Lower leg skin (tissue), 4 donors: ENCODE measurements at places on chromosomes 3 and 15.
A peak's percentile ranks its signal among the peaks of the same experiment; 100 is the strongest.

DNA sequence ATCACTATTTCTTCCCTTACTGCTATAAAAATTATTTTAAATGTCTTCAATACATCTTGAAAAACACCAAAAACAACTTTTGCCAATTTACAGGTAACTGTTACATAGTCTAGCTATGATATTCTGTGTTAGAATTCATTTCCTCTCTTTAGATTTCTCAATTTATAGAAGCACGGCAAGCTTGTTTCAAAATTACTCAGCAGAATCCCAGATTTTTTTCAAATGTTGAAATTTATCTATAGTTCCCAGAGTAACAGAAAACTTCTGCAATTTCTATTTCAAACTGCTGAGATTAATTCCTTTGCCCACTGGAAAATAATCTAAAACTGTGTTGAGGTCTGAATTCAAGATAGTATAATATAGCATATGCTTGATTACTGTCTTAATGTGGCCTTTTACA, 41.2 kb downstream of the CCPG1 start:
- DNase-seq, result no peak

- DNase-seq, result no peak
Measured at GRCh38 chr3:156497326-156497725, 57.6 kb downstream of the SSR3 start.

DNA sequence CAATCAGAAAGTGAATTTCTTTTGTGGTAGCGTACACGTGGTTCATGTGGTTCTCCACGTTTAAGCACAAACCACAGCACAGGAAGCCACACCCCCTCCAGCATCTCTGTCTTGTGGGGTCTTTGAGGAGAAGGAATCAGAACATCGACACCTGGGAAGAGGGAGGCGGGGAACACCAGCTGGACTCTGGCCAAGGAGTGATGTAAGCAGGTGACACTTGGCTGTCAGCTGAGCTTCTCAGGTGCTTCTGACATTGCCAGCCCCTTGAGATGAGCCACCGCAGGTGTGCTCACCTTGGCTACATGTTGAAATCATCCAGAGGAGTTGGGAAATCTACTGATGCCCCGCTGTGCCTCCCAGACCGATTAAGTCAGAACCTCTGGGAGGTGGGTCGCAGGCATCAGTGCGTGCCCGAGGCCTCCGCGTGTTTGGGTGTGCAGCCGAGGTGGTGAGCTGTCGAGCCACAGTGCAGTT, 85.0 kb downstream of the FAM81A start:
- no peak for DNase-seq

- no peak for DNase-seq
Measured at GRCh38 chr3:56926243-56926946, 124.6 kb upstream of the ARHGEF3 start.

DNA sequence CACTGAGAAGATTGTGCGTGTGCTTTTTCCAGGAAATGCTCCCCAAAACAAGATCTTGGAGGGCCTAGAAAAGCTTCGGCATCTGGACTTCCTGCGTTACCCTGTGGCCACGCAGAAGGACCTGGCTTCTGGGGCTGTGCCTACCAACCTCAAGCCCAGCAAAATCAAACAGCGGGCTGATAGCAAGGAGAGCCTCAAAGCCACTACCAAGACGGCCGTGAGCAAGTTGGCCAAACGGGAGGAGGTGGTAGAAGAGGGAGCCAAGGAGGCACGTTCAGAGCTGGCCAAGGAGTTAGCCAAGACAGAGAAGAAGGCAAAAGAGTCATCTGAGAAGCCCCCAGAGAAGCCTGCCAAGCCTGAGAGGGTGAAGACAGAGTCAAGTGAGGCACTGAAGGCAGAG, 4.8 kb downstream of the MAP1A start:
- DNase-seq, result peak; percentile 59

DNA sequence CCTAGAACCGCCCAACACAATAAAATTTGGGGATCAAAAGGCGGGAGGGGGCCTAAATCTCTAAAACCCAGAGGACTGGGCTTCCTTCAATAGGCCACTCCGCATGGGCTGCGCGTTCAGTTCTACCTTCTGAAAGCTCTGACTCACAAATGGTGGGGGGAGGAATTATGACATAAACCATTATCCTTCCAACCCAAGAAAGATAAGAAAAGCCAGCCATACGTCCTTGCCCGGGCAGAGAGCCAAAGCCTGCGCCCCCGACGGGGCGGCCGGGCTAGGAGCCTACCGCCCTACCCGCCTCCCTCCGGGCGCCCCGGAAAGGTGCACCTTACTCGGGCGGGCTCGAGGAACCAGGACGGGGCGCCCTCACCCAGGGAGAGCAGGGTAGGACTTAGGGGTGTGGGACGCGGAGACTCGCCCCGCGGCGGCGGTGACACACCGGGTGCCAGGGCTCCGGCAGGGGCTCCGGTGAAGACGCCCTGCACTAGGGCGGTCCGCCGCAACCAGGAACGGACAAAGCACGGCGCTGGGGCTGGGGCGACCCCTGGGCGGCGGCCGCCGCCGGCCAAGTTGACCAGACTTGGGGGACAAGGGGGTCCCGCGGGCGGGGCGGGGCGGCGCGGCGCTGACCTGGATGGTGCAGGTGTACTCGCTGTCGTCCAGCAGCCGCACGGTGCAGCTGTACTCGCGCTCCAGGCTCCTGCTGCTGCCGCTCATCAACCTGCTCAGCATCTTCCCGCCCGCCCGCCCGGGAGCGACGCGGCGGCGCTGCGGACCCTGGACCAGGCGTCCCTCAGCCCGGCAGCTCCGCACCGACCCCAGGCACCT, 534 bp downstream of the FRMD5 start:
- DNase-seq, result no peak

DNA sequence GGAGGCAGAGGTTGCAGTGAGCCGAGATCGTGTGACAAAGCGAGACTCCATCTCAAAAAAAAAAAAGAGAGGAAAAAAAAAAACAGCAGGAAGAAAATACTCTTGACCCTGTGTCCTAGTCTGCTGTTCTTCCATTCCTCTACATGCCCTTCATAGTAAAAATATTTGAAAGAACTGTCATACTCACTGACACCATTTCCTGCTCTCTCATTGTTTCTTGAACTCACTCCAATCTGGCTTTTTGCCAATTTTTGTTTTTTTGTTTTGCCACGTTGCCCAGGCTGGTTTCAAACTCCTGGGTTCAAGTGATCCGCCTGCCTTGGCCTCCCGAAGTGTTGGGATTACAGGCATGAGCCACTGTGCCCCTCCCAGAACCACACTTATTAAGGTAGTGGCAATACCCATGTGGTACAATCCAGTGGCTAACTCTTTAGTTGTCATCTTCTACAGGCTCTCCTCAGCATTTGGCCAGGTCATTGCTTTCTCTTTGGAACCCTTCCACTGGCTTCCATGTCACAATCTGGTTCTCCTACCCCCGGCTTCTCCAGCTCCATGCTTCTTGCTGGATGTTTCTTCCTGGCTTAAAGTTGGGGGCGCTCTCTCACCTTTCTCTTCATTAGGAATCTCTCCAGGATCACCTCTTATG, 238.2 kb upstream of the C2CD4B start:
- no peak for DNase-seq

DNA sequence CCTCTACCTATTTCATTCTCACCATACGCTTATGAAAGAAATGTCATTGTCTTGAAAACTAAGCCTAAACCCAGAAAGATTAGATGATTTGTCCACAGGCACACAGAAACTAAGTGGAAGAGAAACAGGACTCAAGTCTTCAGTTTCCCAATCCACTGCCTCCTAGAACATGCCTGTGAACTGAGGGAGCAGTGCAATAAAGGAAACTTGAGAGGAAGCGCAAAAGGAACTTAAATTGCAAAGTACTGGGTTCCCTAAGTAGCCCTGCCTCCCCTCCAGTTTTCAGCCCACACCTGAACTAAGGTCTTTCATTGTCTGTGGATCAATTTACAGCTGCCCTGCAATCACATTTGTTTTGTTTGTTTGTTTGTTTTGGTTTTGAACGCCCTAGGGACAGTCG, 56.7 kb upstream of the TSEN2 start:
- DNase-seq, result no peak

GRCh38 chr3:133464573-133464972, 64.7 kb downstream of the BFSP2 start:
- no peak for DNase-seq
